Choroid plexus epithelial cell (primary cell): ENCODE measurements at places on chromosomes 7 and 10.

DNA sequence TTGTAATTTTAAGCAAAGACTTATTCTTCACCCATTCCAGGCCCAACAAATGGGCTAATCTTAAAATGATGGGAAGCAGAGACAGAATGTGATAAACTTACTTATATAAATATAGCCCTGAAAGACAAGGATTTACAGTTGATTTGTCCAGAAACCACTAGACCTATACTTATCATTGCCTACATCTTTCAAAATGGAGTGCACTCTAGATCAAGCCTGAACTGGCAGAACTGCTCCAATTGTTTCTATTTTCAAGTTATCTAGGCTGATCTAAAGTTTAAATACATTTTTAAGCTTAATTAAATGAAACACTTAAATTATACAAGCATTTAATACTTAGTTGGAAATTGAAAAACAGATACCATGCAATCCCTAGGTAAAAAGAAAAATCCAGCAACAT lies 24.9 kb upstream of the PALS2 start:
- no peak for DNase-seq

DNA sequence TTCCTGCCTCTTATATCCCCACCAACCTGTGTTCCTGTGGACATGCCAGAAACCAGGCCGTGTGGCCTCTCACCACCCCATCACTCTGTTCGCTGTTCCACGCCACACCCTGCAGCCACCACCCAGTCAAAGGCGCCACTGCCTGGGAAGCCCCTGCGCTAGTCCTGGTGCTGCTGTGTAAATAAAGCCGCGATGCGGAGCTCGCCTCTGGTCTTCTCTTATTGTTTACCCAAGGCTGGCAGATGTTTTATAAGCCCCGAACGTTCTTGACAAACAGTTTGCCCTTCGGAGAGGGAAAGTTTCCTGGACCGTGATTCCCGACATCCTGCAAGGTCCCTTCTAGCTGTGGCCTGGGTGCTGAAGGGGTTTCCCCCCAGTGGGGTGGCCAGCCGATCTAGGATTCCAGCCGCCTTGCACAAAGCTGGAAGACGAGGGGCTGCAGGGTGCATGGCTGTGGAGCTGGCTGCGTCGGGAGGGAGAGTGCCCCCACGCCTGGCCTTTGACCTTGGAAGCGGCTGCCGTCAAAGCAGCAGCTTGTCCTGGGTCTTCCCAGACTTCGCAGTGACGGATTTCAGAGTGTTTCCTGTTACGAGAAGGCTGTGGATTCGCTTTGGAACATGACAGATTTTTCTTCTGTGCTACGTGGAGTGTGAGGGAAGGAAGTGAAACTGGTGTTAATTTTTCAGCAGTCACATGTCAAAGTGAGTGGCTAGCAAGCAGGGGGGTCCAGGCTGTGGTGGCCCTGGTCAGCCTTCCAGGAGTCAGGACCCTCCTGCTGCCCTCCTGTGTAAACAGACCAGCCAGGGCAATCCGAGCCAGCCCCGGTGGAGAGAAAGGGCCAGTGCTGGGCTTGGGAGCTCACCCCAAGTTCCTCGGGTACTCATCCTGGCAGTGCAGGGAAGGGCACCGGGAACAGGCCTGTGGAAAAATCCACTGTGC lies 61.6 kb downstream of the LHPP start:
- DNase-seq: peak; percentile 35

DNA sequence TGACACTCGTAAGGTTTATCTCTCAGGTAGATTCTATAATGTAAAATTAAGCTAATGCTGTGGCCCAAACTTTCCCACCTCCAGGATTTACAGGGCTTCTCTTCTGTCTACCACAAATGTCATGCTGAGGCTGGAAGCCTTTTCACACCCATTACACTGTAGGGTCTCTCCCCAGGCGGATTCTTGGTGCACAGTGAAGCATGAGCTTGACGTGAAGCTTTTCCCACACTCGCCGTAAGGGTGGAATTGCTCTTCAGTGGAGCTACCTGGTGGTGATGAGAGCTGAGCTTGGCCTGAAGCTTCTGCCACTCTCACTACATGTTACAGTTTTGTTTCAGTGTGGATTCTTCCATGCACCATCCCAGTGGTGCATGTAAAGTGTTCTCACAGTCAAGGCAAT lies 11.4 kb downstream of the FAM200A start:
- no peak for DNase-seq

DNA sequence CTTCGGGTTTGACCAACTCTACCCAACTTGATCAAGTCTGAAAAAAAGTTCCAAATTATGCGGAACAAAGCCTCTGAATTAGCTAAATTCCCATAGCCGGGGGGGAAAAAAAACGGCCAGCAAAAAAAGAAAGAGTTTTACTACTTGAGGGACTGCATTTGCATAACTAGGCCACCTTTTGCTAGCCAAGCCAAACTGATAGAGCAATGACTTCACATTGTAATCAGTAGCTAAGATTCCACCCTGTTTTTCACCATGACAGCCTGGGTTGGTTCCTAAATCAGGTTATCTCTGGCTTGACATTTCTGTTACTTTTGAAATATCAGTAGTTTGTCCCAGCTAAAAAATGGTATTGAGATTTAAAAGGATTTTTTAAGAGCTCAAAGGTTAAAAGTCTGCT lies 31.4 kb upstream of the CREB3L2 start:
- no peak for DNase-seq

DNA sequence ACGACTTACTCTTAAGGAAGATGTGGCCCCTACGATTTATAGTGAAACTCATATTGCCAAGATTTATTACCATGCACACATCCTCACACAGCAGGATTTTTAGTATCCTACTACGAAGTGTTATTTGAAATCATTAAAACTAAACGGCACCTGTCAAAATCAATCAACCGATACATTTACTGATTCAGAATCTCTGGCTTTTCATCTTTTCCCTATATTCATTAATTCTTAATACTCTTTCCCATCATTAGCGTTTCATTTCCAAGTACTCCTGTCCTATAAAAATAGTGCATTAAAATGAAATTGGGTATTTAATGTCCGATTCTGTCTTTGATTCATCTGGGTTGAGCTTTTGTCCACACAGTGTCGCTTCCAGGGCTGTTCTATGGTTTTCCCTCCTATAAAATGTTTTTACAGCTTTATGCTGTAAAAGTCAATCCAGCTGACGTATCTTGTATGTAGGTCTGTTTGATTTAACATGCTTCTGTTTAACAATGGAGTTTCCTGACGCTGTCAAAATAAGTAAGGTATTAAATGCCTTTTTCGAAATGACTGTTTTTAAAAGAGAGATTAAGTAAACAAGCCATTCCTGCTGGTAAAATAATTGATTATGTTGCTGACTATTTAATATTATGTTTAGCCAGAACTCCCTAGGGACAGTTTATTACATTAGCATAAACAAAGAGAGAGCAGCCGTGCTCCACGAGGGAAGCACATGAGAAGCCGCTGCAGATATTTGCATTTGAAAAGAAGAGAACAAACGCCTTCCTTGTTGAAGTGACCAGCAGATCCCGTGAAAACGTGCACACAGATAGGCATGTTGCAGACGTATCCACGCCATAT lies 22.3 kb upstream of the SFMBT2 start:
- DNase-seq: no peak

DNA sequence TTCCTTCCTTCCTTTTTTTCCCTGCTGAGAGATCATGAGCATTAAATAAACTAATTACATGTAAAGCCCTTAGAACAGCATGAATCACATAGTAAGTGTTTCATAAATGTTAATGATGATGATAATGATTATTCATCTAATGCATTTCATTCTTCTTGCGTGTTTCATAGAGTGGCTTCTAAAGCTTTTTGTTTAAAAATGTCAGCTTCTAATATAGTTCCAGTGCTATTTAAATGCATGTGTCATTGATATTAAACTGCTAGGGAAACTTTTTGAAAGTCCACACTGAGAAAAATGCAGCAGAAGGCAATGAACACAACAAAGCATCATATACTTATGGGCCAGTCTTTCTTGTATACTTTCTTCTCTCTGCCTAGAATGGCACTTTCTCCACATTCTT lies 894.8 kb downstream of the REEP3 start:
- no peak for DNase-seq

GRCh38 chr10:103812432-103812831 lies 42.9 kb downstream of the SH3PXD2A start:
- peak; percentile 23 for DNase-seq

DNA sequence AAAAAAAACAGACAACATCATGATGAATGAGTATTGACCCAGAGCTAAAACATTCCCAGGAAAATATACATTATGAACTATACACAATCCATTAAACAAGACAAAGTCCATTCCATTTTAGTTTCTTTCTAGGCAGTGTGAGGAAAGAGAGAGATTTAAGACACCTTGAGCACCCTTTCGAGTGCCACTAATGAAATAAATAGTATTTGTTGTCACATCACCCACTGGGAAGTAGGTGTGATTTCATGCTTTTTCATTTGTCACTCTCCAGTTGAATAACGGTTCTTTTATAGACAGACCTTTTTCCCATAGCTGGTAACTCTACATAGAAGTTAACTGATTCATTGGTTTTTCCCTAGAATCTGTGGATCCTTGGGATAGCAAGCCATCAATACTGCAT lies 29.9 kb upstream of the SEMA3A start:
- DNase-seq: no peak

DNA sequence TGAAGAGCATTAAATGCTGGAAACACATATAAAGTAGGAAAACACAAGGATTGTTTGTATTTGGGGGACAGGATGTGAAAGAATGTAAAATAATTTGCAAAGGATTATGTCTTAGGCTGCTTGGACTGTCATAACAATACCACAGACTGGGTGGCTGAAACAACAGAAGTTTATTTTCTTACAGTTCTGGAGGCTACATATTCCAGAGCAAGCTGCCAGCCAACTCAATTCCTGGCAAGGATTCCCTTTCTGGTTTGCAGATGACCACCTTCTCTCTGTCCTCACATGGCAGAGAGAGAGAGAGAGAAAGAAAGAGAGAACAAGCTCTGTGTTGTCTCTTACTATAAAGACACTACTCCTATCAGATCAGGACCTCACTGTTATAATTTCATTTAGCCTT lies 8.8 kb upstream of the LAMB4 start:
- no peak for DNase-seq

GRCh38 chr7:121331574-121331973 lies 2.8 kb downstream of the WNT16 start:
- no peak for DNase-seq

- peak; percentile 56 for DNase-seq
Measured at GRCh38 chr7:16734148-16734726, 19.3 kb upstream of the TSPAN13 start.

DNA sequence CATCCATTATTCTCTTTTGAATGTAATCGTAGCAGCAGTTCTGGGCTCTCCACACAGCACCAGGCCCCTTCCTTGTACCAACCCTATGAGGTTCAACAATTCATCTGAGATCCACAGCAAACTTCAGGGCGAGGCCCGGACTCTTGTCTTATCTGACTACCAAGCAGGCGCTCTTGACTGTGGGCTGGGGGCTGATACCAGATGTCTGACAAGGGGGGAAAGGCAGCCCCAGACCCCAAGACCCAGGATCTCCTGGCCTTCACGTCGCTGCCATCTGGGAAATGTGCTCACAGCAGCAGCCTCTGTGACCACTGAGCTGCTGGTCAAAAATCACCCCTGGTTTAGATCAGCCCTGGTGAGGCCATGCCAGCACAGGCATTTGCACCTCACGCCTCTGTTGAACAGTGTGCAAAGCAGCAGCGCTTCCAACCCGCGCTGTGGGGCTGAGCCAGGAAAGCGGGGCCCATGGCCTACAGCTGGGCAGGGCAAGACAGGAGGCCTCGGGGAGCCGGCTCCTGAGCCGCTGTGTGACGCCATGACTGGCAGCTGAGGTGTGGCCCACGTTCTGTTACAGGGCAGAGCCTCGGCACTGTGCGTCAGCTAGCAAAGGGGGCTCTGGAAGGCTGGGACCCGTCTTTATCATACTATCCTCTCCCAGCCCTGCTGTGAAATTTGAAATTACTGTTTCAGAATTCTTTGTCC lies 143.9 kb downstream of the PAXIP1 start:
- DNase-seq: no peak

- DNase-seq: no peak
Measured at GRCh38 chr10:92972886-92973285, 87.7 kb upstream of the CYP26C1 start.
